Activated CD8-positive, alpha-beta memory T cell treated with anti-CD3 and anti-CD28 coated beads for 1 hour (primary cell): ENCODE measurements at places on chromosomes 16 and 17.

DNA sequence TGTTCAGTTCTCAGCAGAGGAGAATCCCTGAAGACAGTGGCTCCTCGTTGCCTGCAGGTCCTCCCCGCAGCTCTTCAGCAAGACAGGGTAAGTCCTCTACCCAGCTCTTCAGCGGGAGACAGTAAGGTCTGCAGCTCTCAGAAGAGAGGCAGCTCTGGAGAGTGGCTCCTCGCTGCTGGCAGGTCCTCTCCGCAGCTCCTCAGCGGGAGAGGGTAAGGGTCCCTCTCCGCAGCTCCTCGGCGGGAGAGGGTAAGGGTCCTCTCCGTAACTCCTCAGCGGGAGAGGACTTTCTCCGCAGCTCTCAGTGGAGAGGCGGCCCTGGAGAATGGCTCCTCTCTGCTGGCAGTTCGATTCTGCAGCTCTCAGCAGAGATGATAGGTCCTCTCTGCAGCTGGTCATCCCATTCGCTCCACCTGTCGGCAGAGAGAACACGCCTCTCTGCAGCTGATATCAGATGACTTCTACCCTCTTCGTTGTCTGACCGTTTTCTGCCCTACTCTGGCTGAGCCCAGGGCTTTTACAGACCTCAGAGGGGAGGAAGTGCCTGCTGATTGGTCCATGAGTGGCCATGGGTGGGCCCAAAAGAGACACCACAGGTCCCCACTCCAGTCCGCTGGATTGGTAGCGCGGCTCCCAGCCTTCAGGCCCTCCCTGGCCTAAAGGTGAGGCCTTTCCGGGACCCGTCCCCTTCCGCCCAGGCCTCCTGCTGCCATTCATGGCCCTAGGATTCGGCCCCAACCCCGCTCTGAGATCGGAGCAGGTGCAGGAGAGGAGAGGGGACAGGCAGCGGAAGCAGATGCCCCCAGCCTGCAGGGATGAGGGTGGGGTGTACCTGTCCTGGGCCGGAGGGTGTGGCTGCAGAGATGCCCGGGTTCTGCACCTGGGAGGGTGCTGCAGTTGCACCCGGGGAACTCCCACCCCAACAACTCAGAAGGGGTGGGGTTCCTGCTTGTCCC, 11.9 kb upstream of the SHCBP1 start:
- DNase-seq: no peak

GRCh38 chr16:12133729-12134128, 157.2 kb downstream of the SNX29 start:
- DNase-seq: no peak

DNA sequence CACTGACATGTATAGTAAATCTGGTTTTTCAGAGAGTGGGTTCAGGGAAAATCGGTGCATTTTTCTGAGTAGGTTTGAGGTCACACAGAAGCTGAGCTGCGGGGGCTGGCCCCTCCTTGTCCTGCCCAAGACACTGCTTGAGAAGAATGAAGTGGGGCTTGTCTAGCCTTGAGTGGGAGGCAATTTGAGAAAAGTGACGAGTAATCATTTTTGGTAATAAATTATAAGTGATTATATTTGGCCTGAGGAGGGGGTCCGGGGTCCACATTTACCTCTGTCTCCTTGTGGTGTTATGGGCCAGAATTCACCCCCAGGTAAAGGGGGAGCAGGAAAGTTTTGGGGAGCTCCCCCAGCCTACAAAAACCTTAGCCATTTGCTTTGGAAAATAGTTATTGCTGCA, 28.1 kb downstream of the WFDC1 start:
- no peak for DNase-seq

GRCh38 chr17:75642182-75642783, 9.0 kb downstream of the SMIM5 start:
- DNase-seq: no peak

DNA sequence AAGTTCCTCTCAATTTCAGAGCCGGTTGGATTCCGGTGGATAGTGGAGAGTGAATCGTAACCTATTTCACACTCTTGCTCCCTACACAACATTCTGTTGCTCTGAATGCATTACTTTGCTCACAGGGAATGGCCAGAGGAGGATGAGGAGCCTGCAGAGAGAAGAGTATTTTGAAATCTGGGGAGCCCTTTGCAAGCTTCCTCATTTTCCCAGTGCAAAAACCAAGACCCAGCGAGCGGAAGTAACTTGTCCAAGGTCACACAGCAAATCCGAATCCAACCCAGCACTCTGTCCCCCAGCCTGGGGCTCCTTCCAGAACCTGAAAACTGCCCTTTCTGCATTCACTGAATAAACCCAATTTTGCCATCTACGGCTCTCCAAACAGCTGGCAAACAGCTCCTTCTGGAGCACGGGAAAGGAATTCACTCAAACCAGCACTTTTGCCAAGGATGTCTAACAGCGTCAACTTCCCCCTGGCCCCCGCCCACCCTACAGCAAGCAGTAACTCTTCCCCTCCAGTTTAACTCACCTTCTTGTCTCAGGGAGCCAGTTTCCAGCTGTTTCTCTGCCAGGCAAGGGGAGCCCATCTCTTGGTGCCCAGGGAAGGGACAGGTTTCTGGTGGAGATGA, 557 bp downstream of the KCNG4 start:
- no peak for DNase-seq

GRCh38 chr17:76233588-76234353, 6.5 kb downstream of the RNF157 start:
- no peak for DNase-seq

DNA sequence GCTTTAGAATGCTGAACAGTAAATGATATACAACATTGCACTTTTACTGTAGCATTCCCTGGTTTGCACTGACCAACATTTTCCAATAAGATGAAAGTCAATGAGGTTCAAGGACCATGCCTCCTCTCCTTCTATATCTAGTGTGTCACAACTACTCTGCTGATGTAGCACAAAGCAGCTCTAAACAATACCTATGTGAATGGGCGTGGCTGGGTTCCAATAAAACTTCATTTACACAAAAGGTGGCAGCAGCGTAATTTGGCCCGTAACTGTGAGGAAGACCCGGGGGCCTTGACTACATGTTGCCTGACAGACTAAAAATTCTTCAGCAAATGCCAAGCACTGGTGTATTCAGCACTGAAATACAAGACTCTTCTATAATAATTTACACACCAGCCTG, 6.5 kb downstream of the SRP68 start:
- no peak for DNase-seq
